A549 (cell line): ENCODE measurements at places on chromosomes 5 and 9. TPM values are rescaled to one million over a fixed set of nuclear protein-coding genes. Genes with fewer than 3 reads are reported as not detected.

GRCh38 chr9:107740088-107740980, 250.8 kb upstream of the KLF4 start:
- DNase-seq, result no peak

DNA sequence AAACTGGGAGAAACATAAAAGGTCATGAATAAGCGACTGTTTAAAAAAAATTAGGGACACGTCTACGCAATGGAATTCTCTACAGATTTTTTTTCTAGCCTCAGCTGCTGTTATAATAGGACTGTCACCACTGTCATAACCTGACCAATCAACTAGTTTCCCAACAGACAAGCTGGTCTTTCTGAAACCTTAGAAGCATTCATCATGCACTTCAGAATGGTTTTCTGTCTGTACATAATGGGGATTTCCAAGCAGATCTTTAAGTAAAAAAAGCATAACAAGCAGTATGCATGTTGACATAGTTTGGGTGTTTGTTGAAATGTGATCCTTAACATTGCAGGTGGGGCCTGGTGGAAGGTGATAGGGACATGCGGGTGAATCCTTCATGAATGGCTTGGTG, 58.3 kb upstream of the SEMA6A start:
- no peak for DNase-seq

DNA sequence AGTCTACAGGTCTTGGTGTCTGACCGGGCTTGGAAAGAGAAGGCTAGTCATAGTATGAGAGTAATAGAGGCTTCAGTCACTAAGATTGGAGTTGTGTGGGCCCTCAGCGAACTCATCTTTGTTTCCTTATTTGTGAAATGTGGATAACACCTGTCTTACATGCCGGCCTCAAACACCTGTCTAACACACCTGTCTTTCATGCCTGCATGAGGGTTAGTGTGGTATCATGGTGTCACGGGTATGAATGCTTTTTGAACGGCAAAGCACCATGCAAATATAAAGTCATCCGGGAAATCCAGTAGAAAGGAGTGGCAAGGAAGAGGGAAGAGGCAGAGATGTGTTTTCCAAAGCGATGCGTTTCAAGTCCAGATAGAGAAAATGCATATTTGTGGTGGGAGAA, 25.5 kb downstream of the GRAMD2B start:
- DNase-seq, result no peak

DNA sequence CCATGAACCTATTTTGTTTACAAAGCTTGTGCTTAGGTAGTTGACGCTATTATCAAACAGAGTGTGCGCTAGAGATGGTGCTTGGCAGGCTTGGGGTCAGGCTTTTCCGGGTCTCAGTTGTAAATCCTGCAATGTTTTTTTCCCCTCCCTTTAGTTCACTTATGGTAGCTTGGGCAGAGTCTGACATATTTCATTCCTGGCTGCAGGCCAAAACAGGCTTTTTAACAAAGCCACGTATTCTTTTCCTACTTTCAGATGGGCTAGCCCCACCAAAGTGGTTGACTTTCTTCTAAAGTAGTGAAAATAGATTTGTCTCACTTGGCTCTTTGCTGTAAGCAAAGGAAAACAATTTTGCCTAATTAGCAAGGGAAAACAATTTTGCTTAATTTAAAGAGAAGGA, 58.0 kb upstream of the FBN2 start:
- no peak for DNase-seq

DNA sequence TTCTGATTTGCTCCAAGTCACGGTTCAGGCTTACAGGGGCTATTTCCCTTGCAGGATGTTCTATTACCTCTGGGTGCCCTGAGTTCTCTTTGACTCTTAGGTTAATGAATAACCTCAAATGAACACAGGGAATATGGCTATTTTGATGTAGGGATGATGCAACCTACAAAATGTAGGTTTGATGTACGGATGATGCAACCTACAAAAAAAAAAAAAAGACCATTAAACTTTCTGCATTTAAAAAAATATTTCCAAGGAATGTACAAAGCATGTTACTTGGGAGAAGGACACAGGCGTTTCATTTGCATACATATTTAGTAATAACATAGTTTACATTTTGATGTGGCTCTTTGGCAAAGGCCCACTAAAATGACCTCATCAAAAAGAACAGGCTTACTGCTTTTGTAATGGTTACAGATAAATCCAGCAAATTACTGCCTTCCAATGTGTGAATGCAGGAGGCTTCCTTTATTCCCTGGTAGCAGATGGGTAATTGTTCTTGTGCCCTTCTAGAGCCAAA, 36.3 kb downstream of the ZNF474 start:
- no peak for DNase-seq

- DNase-seq, result no peak
These were observed 15.2 kb upstream of the AFAP1L1 start for GRCh38 chr5:149256451-149256850.

GRCh38 chr5:1039706-1040260, 31.2 kb downstream of the NKD2 start:
- no peak for DNase-seq

GRCh38 chr5:118236108-118236849, 752.1 kb downstream of the DTWD2 start:
- DNase-seq, result no peak

GRCh38 chr5:23721336-23721735, 213.9 kb downstream of the PRDM9 start:
- no peak for DNase-seq

DNA sequence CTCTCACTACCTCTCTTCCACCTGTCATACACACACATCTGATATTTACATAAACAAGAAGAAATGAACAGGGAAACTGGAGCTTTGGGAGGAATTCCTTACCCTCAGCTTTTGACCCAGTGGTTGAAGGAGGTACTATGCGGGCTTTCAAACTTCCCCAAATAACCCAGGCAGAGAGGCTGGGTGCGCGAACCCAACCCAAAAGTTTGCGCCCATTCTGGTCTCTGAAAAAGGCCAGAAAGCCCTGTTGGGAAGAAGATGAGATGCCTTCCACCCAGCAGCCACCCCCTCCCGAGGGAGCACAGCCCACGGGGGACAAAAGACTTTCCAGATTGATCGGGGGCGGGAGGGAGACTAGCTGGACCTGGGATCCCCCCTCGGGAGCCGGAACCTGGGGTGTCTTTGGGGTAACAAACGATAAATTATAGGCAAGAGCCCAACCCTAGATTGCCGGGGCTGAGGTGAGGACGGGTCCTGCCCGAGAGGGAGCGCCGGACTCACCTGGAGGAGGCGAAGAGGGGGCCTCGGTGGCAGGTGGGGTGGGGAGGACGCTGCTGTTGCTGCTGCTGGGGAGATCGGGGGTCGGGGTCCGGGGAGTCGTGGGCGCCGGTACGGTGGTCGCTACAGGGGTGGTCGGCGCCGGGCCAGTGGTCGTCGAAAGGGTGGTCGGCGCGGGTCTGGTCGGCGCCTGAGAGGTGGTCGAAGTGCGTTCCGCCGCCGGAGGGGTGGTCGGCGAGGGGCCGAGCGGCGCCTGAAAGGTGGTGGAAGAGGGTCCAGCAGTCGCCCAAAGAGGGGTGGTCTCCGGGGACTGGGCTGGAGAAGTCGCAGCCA, 798 bp downstream of the MEGF9 start:
- DNase-seq, result no peak

- DNase-seq, result no peak
These were observed 15.5 kb downstream of the FGD3 start for GRCh38 chr9:92962846-92963245.

DNA sequence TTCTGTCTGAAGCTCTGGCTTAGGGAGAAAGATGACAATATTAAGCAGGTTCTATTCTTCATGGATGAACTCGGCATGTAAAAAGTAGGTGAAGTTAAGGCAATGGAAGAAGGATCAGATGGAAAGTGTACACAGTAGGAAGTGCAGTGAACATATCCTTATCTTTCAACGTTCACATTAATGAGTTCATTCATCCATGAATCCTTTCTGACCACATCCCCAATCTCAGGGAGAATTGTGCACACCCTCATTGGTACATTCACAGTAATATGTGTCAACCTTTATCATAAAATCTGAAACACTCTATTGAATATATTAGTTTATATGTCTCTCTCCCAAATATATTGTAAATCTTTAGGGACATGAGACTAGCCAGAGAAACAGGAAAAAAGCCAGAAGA, 5.5 kb downstream of the GIN1 start:
- DNase-seq, result no peak

- DNase-seq, result peak; percentile 85
These were observed 3.1 kb downstream of the IER5L start for GRCh38 chr9:129174724-129175514.

DNA sequence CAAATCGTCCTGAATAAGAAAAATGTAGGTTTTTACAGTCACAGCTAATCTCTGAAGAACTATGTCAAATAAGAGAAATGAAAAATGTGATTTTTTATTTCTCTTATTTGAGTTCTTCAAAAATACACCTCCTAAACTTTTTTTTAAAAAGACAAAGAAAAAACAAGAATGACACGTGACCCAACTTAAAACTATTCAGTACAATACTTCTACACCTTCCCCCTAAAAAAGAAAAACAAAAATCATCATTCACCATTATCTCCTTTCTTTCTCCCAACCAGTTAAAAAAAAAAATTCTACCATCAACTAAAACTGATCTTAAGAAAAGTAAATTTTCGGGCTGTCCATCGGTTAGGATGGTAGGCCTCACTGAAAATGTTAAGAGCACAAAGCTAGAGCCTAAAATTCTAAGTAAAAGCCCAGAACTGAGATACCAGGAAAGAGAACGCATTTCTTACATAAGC, 2.1 kb downstream of the RNF145 start:
- DNase-seq, result no peak

GRCh38 chr5:22889720-22890119, 36.6 kb upstream of the CDH12 start:
- no peak for DNase-seq

- no peak for DNase-seq
These were observed 112.2 kb upstream of the NUDT12 start for GRCh38 chr5:103674739-103675138.

- DNase-seq, result no peak
These were observed 309.7 kb downstream of the NSG2 start for GRCh38 chr5:174355208-174355612.

DNA sequence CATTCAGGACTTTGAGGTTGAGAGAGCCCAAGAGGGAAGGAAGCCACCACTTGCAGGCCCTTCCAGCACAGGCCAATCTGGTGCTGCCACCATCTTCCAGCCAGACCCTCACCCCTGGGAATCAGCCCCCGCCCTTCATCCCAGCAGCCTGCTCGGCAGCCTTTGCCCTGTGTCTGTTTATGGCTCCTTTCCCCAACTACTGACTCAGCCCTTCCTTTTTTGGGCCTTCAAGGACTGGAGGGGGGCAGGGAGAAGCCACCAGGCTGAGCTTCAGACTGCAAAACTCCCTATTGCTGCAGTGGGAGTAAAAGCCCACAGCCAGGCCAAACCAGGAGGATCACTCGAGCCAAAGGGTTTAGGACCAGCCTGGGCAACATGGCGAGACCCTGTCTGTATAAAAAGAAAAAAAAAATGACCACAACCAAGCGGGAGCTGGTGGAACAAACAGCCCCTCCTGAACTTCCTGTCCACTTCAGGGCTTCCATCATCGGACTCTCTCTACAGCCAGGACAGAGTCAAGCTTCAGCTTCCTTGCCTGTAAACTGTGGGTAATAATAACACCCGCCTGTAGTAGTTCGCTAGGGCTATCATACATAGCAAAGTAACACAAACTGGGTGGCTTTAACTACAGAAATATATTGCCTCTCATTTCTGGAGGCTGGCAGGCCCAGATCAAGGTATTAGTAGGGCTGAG, 85.9 kb upstream of the IL17B start:
- DNase-seq, result no peak

DNA sequence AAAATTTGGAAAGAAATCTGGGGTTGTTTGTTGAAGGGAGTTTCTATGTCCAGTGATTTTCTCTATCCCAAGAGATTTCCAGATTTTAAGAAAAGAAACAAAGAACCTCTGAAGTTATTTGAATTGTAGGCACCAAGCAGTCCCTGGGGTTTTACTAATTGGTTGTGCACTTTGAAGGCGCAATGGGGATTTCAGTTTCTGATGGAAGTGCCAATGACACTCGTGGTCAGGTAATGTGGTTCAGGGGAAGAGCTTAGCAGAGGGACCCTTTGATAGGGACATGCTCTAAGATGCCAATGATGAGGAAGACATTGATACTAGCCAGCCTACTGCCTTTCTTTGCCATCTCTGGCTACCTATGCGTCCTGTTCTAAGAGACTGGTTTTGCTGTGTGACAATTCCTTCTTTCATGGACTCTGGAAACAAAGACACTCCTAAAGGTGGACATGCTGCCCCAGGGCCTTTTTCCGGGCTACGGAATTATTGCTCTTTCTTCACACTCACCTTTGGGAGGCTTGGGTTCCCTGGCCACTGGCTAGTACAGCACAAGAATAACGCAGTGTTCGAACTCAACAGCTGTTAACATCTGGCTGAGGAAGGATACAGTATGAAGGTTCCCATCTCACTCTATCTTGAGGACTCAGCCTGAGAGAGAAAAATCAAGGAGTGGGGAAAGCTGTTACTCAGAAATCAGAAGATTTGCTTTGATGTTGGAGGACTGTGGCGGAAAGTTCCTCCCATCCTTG, 6.9 kb upstream of the TRAF1 start:
- no peak for DNase-seq

The NTRK2 gene
- 0.01 to 0.05 TPM (median 0.03 TPM) in 3 replicates for polyA plus RNA-seq

The DIPK1B gene
- 6.0 to 8.2 TPM (median 6.7 TPM) in 3 replicates for polyA plus RNA-seq

The SHROOM1 gene
- polyA plus RNA-seq, result 5.4 to 7.2 TPM (median 6.0 TPM) in 3 replicates

The MELK gene
- polyA plus RNA-seq, result 68.6 to 75.3 TPM (median 72.7 TPM) in 3 replicates

The SLC25A2 gene
- not detected in 3 replicates for polyA plus RNA-seq

The AQP7 gene
- polyA plus RNA-seq, result 0.39 to 0.69 TPM (median 0.61 TPM) in 3 replicates

The TMC1 gene
- polyA plus RNA-seq, result 0.01 to 0.18 TPM (median 0.17 TPM) in 3 replicates

The ADCY2 gene
- not detected in 3 replicates for polyA plus RNA-seq

The LMX1B gene
- polyA plus RNA-seq, result 0.56 to 0.98 TPM (median 0.57 TPM) in 3 replicates

The NMUR2 gene
- not detected in 3 replicates for polyA plus RNA-seq

The CDX1 gene
- polyA plus RNA-seq, result not detected in 3 replicates

The SOHLH1 gene
- not detected in 3 replicates for polyA plus RNA-seq
